ENCODE measurements at places on chromosomes 7 and 10.

DNA sequence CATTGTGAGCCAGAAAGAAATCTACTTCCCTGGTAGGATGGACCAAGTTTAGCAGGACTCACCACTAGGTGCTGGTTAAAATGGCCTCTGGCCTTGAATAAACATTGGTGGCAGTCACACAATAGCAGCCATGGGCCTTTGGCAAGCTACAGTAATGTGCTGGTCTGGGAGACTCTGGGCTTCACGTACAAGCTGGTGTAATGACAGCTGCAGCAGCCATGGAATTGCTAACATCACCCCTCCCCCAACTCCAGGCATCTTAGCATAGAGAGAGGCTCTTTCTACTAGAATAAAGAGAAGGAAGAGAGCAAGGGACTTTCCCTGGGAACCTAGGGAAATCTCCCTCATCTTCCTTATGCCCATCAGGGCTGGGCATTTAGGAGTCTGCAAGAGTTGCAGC lies 205.1 kb upstream of the SEMA3A start:
- DNase-seq = no peak

- DNase-seq = no peak
Measured at GRCh38 chr7:2982831-2983230, 60.8 kb downstream of the CARD11 start.

DNA sequence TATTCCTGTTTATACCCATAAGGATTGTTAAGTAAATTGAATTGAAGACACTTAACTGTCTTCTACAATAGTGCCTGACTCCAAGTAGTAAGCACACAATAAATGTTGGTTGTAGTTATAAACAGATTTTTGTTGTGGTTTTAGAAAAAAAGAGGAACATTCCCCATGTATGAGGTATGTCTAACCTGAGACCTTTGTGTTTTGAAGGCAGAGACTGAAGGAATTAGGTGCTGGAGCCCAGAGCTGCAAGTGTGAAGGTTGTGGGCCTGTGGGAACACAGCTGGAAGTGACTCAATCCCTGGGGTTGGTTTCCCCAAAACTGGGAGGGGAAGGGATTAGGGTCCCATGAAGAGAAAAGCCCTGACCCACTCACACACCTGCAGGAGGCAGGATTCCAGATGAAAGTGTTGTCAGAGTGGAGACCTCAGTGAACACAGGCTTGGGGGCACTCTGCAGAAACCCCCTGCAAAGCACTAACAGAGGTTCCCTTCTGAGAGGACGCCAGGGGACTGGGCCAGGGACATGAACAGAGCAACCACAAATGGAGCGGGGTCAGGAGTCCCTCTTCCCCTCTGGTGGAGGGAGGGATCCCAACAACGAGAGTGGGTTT lies 265.1 kb upstream of the KLF14 start:
- no peak for DNase-seq

- no peak for DNase-seq
Measured at GRCh38 chr7:27254625-27255024, 12.0 kb downstream of the EVX1 start.

- DNase-seq = no peak
Measured at GRCh38 chr10:69061305-69062161, 26.4 kb upstream of the SRGN start.

- no peak for DNase-seq
Measured at GRCh38 chr10:86200269-86200668, 166.3 kb downstream of the GRID1 start.

- no peak for DNase-seq
Measured at GRCh38 chr7:111183321-111183720, 92.4 kb downstream of the LRRN3 start.

DNA sequence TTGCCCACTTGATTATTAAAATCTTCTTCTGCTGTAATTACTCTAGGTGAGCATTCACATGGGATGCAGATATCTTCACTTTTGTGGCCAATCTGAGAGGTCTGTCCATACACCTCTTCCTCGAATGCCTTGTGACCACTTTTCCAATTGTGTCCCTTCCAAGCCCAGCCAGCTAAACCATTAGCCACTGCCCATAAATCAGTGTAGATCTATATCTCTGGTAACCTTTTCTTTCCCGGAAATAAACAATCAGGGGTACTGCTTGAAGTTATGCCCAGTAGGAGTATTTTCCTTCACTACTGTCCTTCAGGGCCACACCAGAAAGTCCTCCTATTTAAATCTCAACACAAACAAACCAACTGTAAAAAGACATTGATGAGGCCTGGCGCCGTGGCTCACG lies 104.6 kb upstream of the KCNMA1 start:
- no peak for DNase-seq

- no peak for DNase-seq
Measured at GRCh38 chr7:132309102-132309805, 267.0 kb downstream of the PLXNA4 start.

DNA sequence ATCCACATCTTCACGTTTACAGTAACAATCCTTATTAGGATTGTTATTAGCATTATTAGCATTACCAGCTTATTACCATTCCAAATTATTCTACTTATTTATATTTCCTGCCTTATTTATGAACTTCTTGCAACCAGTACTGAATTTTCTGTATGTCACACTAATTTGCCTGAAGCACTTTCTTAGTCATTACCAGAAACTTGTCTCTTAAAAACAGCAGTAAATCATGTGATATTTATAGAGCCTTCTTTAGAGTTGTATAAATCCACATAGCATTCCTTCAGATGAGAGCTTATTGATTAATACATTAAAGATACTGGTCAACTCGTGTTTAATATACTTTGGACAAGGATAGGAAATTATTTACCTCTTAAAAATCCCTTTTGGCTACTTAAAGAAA lies 618.6 kb downstream of the SUGCT start:
- DNase-seq = no peak

DNA sequence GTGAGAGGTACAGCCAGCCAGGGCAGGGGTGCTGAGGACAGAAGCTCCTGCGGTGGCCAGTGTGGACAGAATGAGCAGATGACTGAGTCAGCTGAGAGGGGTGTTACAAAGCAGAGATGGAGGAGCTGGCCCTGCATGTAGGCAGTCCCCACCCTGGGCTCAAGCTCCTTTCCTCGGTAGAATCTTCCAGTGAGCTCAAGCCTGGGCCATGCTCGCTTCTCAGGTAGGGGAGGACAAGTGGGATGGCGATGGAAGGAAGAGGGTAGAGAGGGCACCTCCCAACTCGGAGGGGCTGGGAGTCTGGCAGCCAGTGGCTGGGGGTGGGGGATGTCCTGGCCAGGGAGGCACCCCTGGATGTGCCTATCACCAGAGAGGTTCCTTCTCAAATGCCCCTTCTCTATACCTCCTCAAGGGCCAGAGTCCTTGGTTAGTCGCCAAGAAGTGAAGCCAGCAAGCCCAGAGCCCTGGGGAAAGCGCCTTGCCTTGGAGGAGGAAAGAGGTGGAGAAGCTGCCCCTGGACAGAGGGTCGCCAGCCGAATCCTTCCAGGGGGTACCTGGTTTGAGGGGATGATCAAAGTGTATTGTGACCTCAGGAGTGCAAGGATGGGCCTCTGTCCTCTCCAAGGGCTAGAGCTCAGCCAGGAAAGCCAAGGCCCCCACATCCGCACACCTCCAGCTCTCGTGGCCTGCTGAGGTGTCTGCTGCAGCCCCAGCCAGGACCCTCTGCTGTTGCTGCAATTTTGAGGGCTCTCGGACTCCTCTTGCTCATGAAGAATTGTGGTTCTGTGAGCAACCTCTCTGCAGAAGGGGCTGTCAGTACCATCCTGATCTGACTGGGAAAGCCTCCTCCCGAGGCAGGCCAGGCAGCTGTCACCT lies 88.6 kb upstream of the MACROH2A2 start:
- no peak for DNase-seq

DNA sequence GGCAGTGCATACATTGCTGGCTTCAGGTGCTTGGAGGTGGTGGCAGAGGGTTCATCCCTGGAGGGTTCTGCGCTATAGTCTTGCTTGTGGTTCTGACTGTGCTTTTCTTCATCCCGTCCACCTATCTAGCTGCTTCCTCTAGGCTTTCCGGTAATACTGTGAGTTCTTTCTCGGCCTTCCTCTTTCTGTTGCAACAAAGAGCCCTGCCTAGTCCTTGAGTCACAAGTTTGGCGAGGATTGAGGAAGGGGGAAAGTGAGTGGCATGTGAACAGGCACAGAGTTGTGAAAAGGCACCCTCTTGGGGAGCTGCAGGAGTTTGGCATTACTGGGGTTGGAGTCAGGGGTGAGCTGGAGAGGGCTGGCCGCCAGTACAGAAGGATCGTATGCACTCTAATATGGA lies 123.0 kb downstream of the SH2D4B start:
- DNase-seq = no peak

- no peak for DNase-seq
Measured at GRCh38 chr10:58585435-58585834, 72.8 kb downstream of the BICC1 start.

DNA sequence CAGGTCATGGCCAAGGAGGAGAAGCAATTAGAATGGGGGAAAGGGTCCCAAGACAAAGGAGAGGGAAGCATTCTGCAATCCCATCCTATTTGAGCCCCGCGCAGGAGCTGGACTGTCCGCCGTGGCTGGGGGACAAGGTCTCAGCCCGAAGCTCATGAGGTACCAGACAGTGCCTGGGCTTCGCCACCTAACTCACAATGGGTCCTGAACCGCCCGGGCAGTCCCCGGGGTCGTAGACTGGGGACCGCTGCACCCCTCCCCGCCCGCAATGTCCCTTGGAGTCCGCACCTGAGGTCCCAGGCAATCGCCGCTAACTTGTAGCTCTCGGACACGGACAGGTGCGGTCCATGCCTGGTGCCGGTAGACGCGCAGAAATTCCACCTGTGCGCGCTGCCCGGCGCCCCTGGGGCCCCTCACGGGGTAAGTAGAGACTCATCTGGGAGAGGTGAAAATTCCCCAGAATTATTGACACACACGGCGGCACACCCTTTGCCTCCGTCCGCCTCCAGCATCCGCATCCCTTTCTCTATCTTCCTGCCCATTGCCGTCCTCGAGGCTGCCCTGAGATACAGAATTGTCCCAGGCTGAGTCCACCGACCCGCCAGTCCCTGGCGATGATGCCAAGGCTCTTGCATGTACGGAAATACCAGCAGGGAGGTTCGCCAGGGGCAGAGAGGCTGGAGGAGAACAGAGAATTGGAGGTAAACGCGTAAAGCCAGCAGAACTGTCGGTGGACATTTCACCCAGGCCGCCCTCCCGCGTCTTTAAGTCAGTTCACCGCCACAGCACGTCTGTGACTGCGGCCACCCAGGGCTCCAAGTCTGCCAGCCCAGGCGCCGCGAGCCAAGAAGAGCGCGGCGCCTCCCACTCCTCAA lies 1.8 kb downstream of the CHRM2 start:
- no peak for DNase-seq

- DNase-seq = no peak
Measured at GRCh38 chr7:121862591-121862990, 10.4 kb upstream of the PTPRZ1 start.

- DNase-seq = no peak
Measured at GRCh38 chr10:70677620-70678249, 5.4 kb downstream of the ADAMTS14 start.

GRCh38 chr7:31432836-31433340 lies 81.0 kb upstream of the ITPRID1 start:
- no peak for DNase-seq

DNA sequence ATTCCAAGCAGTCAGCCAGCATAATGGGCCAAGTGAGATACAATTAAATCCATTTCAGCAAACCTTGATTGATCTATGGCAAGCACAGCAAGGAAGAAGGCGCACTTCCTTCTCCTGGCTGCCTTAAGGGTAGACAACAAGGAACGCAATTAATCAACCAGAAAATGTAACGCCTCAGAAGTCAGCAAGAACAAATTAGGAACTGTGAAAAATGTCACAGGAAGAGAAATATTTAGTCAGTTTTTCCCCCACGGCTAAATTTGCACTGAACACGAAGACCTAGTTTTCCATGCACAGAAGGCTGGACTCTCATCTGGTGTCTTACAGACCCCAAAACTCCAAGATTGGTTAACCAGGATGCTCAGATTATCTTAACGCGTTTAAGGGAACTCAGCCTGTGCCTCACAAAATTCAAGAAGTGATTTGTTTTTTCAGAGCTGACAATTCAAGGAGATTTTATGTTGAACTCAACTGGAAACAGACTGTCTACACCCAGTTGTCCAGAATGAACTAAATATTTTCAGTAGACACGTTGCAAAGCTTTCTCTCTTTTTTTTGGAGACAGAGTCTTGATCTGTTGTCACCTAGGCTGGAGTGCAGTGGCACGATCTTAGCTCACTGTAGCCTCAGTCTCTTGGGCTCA lies 14.2 kb downstream of the SNX8 start:
- DNase-seq = no peak

DNA sequence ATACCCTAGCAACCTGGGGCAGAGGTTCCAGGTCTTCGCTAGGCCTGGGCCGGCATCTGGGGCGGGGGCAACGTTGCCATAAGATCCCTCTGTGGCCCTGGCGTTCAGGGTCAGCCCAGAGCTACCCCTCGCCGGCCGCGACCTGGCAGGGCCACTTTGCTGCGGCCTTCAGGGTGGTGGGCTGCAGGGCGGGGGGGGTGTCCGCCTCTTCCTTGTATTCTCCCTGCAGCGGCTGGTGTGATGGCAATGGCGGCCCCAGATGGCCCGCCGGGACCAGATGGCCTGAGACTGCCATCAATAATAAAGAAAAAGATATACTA lies 539.2 kb upstream of the POT1 start:
- no peak for DNase-seq

DNA sequence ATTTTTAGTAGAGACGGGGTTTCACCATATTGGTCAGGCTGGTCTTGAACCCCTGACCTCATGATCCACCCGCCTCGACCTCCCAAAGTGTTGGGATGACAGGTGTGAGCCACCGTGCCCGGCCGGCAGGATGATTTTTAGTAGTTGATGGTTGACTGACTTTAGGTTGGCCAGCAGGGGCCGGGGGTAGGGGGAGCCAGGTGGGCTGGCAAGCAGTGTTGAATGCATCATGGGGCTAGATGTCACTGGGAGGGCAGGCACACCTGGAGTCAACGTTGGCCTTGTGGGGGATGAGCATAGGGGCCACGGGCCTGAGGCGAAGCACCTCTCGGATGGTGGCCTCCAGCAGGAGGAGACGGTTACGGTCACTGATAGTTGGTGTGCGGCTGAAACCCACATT lies 5.0 kb downstream of the CYP17A1 start:
- DNase-seq = no peak

- DNase-seq = no peak
Measured at GRCh38 chr10:117363028-117363427, 12.2 kb downstream of the PDZD8 start.

GRCh38 chr7:3128857-3129490 lies 85.3 kb upstream of the CARD11 start:
- DNase-seq = no peak

DNA sequence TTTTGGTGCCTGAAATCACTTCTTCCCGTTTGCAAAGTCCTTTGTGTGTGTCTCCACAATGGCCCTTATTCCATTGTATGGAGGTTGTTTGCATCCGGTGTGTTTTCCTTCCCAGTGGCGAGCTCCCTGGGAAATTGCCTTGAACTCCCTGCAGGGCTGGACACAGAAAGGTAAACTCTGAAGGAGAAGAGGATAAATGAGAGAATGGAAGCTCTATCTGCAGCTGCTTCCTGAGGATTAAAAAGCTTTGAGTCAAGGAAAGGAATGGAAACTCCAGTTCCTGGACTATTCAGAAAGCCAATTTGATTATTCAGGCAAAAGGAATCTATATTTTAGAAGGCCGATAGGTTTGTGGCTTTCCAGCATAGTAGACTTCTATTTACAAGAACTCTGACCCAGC lies 4.4 kb upstream of the GRK5 start:
- no peak for DNase-seq

All from DMS 273 treated with DMSO at 0.1 percent for 48 hours (cell line).